Neural crest cell (in vitro differentiated cells): ENCODE measurements at places on chromosomes 12 and 14. TPM values are rescaled to one million over a fixed set of nuclear protein-coding genes. Genes with fewer than 3 reads are reported as not detected.

DNA sequence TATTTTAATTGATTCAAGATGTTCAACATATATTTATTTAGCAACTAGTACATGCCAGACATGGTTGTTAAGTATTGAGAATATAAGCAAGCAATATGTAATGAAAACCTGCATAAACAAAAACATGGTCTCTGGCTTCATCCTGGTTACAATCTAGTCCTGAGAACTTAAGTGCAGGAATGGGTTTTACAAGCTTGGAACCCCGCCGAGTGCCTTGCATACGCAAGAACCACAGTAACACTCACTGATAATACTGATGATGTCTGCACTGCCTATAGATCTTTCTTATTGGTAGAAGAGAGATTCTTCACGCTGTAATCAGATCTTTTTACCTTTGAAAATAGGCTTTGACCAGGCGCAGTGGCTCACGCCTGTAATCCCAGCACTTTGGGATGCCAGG, 22.9 kb upstream of the CALM1 start:
- DNase-seq = no peak

GRCh38 chr14:68607081-68607866, 185.6 kb downstream of the ZFP36L1 start:
- no peak for DNase-seq

The SLC5A8 gene
- not detected in 2 replicates for total RNA-seq

DNA sequence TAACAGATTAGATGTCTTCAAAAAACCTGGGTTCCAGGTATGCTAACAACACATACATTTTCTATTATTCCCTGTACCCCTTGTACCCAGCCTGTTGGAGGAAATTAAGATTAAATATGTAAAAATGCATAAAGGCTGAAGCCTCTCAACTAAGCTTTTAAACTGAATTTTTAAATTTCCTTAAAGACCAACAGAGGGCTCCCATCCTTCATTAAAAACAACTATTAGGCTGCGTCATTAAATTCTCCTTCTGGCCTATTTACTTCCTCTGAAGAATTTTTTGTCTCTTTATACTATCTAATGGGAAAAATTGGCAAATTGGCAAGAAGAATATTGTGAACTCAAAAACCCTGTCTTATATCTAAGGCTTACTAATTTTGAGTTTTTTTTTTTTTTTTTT, 21.8 kb downstream of the SENP1 start:
- DNase-seq = no peak

The YBX3 gene
- total RNA-seq = 86.8 and 90.4 TPM in 2 replicates

The TSHR gene
- total RNA-seq = not detected in 2 replicates
